CMK (cell line): ENCODE measurements at places on chromosomes 4 and X.

DNA sequence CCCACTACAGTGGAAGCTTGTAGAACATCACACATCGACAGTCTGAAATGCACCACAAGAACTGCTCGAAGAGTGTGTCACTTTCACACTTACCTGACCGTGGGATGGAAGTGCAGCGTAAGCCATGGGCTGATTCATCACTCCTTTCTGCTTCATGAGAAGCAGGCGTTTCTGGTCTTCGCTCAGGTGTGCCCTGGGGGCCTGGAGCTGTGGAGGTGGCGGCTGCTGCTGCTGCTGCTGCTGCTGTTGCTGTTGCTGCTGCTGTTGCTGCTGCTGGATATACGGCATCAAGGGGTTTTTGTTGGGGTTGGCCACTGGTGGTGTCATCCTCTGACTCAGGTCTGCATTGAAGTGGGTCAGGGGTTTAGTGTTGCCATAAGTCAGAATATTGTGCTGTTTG, 223.6 kb downstream of the MGST2 start:
- DNase-seq: no peak

DNA sequence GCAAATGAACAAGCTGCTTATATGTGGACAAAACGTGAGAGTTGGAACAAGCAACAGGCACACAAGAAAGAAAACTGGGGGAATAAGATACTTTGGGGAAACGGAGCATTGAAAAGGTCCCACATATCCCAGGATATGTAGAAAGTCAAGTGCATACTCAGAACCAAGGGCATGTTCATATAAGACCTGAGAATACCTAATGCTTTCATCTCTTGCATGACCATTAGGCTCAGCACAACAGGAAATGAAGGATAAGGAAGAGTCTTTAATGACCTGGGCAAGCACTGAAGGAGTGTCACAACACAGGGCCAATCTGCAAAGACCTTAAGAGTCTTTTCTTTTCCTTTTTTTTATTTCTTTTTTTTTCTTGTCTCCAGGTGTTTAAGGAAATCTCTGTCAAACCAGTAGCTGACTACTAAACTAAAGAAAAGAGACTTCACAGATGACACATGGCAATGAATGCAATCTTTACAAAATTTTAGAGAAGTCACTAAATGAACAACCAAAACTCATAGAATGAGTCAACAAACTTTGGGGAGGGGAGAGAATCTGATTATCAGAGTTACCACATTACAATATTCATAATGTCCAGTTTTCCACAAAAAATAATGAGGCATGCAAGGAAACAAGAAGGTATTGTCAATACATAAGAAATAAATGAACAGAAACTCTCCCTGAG, 67.9 kb upstream of the STK26 start:
- DNase-seq: no peak

- DNase-seq: no peak
Observed at GRCh38 chrX:118975831-118976598, 1.6 kb downstream of the LONRF3 start.

GRCh38 chr4:189265515-189265914, 675.2 kb upstream of the FRG1 start:
- no peak for DNase-seq

GRCh38 chr4:28723371-28723770, 1862.7 kb downstream of the STIM2 start:
- no peak for DNase-seq

DNA sequence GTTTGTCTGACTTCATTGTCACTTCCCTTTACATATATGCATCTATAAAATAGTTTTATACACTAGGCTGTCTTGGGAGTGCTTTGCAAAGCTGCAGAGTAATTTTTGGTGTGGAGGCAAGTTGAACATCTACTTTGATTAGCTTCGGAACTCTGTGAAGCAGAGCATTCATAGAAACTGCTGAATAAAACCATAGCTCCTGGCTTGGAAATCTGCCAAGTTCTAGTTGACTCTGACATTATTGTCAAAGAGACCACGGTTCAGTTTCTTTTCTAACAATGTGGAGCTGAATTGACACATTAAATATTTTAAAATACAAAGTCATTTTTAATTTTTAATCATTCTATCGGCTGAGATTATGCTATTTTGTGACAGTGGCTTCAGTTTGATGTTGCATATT, 335.0 kb downstream of the BMPR1B start:
- DNase-seq: no peak

GRCh38 chr4:124785645-124786044, 73.1 kb upstream of the ANKRD50 start:
- DNase-seq: no peak

- DNase-seq: no peak
Observed at GRCh38 chr4:152684587-152684986, 4.8 kb upstream of the TMEM154 start.

GRCh38 chrX:15617111-15617510, 16.4 kb upstream of the ACE2 start:
- no peak for DNase-seq

DNA sequence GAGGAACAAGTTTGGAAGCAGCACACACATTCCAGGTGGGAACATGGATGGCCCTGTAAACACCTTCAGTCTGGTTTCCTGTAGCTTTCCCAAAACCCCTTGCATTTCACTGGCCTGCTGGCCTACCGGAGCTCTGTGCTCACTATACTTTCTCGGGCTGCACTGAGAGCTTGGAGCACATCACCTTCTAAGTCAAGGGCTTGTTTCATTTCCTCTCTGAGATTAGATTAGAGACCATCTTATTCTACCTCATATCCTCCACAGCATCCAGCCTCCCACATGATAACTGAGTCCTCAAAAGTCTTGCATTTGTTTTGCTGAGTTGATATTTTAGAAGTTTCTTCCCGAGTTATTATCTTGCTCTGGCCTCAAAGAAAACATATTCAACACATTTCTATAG, 147.7 kb downstream of the RASL11B start:
- DNase-seq: no peak

GRCh38 chr4:85058551-85058950, 92.1 kb upstream of the WDFY3 start:
- no peak for DNase-seq

- DNase-seq: no peak
Observed at GRCh38 chr4:77089866-77090265, 14.1 kb upstream of the CCNI start.

GRCh38 chr4:139558235-139559088, 2.4 kb upstream of the SETD7 start:
- DNase-seq: no peak

GRCh38 chr4:43766648-43767047, 682.0 kb downstream of the KCTD8 start:
- no peak for DNase-seq

- DNase-seq: no peak
Observed at GRCh38 chrX:56130436-56130835, 101.7 kb upstream of the KLF8 start.

- DNase-seq: no peak
Observed at GRCh38 chr4:4461850-4462249, 74.9 kb downstream of the NSG1 start.

GRCh38 chr4:115657991-115658650, 544.7 kb upstream of the NDST4 start:
- no peak for DNase-seq

DNA sequence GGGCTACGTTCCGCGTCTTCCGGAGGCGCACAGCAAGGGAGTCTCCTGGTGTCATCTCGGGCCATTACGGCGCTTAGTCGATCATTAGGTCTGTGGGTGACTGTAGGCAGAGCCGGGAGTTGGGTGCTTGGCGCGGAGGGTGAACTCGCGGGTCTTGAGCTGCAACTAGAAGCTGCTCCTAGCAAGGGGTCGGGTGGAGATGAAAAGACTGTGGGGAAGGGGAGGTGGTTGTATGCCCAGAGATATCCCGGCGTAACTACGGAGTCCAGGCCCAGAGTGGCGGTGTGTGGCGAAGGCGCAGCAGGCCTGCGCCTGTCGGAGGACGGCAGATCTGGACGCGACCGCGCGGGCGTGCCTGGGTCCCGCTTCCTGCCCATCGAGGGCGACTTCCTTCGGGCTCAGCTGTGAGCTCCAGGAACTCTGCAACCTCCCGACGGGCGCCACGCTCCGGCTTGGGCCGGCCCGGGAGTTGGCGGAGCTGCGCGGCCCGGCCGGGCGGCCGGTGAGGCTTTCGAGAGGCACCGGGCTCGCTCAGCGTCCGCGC, 2.7 kb upstream of the NKX3-2 start:
- DNase-seq: no peak

- DNase-seq: no peak
Observed at GRCh38 chrX:148593987-148594386, 93.6 kb downstream of the AFF2 start.

DNA sequence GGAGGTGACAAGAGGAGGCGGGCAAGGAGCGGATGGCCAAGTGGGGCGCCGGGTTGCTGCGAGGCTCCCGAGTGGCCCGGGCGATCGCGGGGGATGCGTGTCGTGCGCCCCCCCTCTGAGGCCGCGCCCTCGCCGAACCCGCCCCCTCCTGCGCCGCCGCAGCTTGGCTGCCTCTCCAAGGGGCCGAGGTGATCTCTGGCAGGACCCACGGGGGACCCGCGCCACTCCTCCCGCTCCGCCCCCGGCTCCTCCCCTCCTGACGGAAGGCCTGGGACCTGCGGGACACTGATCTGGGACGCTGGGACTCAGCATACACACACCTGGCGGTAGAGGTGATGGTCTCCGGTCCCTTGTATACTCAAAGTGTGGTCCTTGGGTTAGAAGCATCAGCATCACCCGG, 21.9 kb upstream of the FAM47C start:
- DNase-seq: no peak

DNA sequence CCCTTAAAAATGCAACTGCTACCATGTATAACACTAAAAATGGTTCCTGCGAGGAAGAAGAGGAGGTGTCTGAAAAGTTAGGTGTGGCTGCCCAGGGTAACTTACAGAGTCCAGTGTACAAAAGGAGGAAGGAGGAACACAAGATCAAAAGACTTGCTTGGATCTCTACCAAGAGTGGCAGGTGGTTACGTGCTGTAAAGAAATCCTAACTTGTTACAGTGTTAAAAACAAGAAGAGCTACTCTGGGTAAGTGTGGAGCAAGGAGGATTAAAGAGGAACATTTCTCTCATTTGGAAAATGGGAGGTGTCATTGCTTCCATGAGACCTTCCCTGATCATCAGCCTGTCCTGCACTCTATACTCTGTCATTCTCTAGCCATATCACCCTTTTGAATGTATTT, 242.0 kb downstream of the PTTG2 start:
- no peak for DNase-seq

- DNase-seq: no peak
Observed at GRCh38 chrX:105526431-105526830, 295.9 kb upstream of the NRK start.

- no peak for DNase-seq
Observed at GRCh38 chrX:8091510-8091909, 79.6 kb downstream of the VCX2 start.

DNA sequence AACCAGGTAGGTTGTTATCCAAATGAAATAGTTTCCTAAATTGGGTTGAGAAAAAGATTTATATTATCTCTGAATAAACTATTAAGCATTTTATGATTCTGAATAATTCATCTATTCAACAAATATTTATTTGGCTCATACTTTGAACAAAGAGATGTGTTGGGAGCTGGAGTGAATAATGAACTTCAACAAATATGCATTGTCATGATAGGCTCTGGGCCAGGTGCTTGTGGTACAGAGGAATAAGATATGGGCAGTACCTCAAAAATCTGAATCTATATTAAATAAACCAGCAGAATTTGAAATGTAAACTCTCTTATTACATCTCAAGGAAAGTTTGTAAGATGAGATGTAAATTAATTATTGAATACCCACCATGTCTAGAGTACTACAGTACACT, 75.7 kb upstream of the DCLK2 start:
- no peak for DNase-seq

DNA sequence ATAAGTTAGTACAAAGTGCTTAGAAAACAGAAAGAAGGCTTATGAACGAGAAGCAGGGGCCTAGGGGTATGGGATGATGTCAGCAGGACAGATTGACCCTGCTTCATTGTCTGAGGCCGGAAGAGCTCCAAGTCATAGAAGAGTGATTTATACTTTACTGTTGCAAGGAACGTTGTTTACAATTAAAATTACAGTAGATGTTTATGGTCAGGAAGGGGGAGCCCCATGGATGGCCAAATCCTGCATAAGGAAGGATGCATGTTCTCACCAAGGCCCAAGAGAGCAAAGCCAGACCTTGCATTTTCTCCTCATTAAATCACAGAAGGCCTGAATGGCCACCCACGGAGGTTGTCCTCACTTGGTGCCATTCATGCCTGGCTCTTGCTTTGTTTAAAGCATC, 115.3 kb downstream of the LDB2 start:
- DNase-seq: no peak

GRCh38 chrX:153468008-153468580, 2.3 kb downstream of the HAUS7 start:
- DNase-seq: no peak

- no peak for DNase-seq
Observed at GRCh38 chrX:140038842-140039241, 73.5 kb upstream of the CXorf66 start.

DNA sequence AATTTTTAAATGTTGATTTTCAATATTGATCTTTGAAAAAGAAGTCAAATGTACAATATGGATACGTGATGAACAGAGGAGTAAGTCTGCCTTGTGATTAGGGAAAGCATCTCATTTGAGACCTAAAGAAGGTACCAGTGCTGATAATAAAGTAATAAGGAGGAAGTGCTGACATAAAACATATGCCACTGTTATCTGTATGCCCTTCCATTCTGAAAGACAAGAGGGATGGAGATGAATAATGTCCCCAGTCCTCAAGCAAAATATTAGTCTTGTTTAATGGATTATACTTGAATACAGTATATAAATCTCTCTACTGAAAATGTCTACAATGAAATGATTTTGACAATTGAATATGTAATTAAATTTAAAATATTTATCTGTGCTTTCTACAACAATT, 58.2 kb downstream of the CCSER1 start:
- DNase-seq: no peak

DNA sequence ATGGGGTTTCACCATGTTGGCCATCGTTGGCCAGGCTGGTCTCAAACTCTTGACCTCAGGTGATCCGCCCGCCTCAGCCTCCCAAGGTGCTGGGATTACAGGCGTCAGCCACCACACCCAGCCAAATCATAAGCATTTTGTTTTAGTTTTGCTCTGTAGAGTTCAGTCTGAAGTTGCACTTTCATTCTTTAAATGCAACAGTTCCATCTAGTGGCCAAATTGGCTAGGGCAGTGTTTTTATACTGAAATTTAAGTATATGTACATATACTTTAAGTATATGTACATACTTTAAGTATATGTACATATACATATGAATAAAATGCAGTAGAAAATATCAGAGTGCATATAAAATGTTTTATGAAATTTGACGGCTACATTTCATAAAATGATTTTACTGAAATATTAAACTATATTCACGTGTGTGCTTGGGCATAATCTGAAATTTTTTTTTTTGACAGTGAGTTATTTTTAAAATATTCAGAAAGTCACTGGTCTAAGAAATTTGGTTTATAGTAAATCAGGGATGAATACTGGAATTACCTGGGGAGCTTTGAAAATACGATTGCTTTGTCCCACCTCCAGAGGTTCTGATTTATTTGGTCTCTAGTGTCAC, 145.5 kb downstream of the NWD2 start:
- no peak for DNase-seq
